ENCODE measurements at places on chromosomes 11 and 22. TPM values are rescaled to one million over a fixed set of nuclear protein-coding genes. Genes with fewer than 3 reads are reported as not detected.

KCNE3 gene
- 10.6 TPM for total RNA-seq

MS4A12 gene
- total RNA-seq: 0.21 TPM

DNA sequence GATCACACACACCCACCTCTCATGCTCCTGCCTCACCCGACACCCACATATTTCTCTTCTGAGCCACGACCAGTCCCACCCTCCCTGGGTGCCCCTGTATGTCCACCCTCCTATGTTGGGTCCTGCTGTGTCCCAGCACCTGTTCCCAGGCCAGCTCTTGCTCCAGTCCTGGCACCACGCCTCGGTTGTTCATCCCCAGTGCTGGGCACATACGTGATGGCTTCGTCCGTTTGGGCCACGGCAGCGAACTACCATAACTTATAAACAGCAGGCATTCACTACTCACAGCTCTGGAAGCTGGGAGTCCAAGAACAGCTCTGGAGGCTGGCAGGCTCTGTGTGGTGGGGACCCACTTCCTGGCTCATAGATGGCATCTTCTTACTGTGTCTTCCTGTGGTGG, 116.9 kb downstream of the BRD1 start:
- DNase-seq: no peak

BDNF gene
- 5.1 TPM for total RNA-seq

DNA sequence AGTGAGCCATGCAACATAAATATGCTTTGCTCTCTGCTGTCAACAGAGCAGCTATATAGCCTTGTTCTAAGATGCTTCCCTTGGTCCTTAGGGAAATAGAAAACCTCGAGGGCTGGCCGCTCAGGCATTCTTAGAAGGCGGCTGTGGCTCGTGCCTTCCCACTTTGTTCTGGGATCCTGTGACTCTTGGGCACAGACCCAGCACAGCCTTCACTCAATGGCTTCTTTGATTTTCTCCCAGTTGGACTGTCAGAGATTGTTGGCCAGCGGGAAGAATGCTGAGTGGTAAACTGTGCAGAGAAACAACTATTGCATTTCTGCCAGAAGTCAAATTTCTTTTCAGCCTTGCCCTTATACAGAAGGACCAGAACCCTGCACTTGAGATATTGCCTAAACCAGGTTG, 9.5 kb upstream of the MICAL2 start:
- no peak for DNase-seq

GRCh38 chr11:80694385-80694784, 1253.6 kb upstream of the TENM4 start:
- DNase-seq: no peak

- DNase-seq: no peak
Measured at GRCh38 chr11:75793966-75794365, 21.0 kb upstream of the UVRAG start.

DNA sequence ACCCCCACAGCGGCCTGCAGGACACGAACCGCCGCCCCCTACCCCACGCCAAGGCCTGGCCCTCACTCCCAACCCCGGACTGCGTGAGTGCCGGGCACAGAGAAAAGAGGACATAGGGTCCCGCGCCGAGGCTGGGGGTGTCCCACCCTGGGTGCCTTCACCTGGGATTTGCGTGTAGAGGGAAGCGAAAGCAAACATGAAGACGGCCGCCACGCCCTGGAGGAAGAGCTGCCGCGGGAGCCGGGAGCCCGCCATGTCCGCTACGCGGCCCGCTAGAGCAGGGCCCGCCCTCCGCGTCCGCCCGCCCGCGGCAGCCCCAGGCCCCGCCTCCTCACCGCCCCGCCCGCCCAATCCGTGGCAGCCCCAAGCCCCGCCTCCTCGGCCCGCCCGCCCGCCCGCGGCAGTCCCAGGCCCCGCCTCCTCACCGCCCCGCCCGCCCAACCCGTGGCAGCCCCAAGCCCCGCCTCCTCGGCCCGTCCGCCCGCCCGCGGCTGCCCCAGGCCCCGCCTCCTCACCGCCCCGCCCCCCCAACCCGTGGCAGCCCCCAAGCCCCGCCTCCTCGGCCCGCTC, at the start of gene LMF2:
LMF2 (minus strand) TSS at position 282 of the 570 bp plus-strand sequence; CDS start at position 255, 27 bp downstream.
- peak; percentile 83 for DNase-seq

MGAT3 gene
- total RNA-seq: 10.2 TPM

GRCh38 chr11:96145163-96145585, 197.8 kb downstream of the MAML2 start:
- no peak for DNase-seq

- no peak for DNase-seq
Measured at GRCh38 chr11:76856106-76856505, 4.6 kb upstream of the ACER3 start.

MMP27 gene
- total RNA-seq: not detected

AMOTL1 gene
- 18.7 TPM for total RNA-seq

GRCh38 chr11:6111673-6112072, 4.2 kb downstream of the OR56B4 start:
- DNase-seq: no peak

GRCh38 chr22:40739721-40740120, 60.4 kb downstream of the MCHR1 start:
- no peak for DNase-seq

- DNase-seq: peak; percentile 24
Measured at GRCh38 chr11:116972691-116973090, 125.5 kb downstream of the SIK3 start.

GRCh38 chr22:45224331-45224730, 16.4 kb downstream of the KIAA0930 start:
- DNase-seq: no peak

DNA sequence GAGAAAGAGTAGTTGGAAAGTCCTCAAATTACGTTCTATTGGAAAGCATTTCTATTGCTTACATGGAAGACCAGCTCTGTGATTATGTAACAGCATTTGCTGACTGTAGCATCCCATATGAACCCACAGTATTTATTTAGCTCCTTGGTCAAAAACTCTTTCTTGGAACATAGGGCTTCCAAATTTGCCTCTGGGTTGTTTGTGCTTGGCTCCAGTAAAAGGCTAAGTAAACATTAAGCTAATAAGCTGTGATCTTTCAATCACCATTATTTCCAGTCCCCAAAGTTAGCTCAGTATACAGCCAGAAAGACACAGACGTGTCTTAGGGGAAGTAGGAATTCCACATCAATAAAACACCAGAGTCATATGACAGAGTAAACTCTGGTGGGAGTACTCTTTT, 668.8 kb downstream of the DLG2 start:
- DNase-seq: no peak

VWCE gene
- 16.9 TPM for total RNA-seq

- no peak for DNase-seq
Measured at GRCh38 chr11:80837051-80837450, 1396.2 kb upstream of the TENM4 start.

GRCh38 chr22:35434061-35434710, 34.2 kb downstream of the MCM5 start:
- DNase-seq: no peak

CABP4 gene
- 0.28 TPM for total RNA-seq

DNA sequence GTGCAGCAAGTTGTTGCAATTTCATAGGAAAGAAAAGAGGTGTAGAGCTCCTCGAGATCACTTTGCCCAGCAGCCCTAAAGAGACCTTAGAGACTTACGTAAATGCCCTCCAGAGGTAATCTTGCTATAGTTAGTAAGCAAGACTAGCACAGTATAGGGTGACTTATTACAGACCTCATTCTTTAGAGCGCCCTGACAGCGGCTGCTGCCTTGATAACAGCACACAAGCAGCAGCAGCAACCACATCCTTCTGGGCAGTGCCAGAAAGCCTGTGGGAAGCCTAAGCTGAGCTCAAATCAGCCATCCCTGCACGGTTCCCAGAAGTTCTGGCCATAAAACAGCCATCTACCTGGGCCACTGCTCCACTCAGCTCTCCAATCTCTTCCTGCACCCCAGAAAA, 22.6 kb upstream of the OR56B1 start:
- no peak for DNase-seq

FEN1 gene
- 89.0 TPM for total RNA-seq

DNA sequence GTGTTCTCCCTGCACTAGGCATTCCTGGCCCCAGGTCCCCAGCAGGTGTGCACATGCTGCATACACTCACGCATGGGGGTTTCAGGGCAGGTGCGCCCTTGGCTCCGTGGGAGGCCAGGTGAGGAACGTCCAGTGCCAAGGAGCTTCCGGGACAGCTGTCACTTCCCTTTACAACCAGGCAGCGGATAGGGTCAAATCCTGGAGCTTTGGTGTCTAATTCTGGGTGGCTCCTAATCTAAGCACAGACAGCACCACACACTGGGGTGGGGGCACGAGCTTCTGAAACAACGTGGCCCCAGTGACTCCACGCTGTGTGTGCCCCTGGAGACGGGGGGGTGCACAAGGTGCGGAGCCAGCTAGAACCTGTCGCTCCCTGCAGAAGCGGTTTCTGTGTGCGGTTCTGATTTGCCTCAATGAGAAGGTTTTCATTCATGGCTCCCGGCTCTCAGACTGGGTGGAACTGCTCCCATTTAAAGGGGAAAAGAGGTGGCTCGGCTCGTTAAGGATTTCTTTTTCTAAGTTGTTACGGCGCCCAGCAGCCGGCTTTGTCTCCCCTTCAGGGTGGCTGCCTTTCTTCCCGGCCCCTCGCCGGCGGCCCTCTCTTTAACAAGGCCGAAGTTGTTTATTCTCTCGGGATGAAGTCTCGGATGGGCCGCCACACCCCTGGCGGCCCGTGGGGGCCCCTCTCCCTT, 5.0 kb downstream of the CCND1 start:
- no peak for DNase-seq

- peak; percentile 84 for DNase-seq
Measured at GRCh38 chr22:38080850-38081635, 2.9 kb downstream of the SLC16A8 start.

DNA sequence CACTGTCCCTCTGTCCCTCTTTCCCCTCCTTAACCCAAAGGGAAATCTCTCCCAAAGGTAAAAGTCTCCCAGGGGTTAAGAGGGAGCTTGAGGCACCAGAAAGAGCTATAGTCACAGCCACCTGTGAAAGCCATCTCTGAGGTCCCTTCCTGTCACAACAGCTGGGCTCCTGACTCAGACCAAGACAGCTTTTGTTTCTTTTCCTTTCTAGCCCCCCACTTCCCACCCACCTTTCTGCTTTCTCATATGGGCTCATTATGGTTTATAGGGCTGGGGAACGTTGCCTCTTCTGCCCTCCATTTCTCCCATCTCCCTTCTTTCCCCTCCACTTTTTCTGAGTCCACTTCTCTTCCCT, 19.1 kb downstream of the MIF start:
- no peak for DNase-seq

AQP11 gene
- total RNA-seq: 1.7 TPM

FJX1 gene
- total RNA-seq: 18.4 TPM

DNA sequence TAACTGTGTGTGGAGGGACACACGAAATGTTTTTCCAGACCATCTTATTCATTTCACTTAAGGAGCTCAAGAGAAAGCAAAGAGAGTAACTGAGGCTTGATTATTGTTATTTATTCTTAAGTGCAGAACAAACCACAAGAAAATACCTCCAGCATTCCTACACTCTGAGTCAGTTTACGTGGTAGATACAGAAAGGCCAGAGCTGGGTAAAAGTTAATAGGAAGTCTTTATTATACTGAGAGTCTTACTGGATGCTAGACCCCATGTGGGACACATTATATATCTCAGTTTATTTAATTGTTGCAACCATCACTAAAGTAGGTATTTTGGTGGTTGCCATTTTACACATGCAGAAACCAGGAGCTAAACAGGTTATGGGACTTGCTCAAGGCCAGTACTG, 261.4 kb upstream of the POU2AF2 start:
- DNase-seq: no peak

- DNase-seq: no peak
Measured at GRCh38 chr11:83680321-83680720, 394.2 kb upstream of the CCDC90B start.

- no peak for DNase-seq
Measured at GRCh38 chr11:104148074-104148473, 15.9 kb downstream of the PDGFD start.

- no peak for DNase-seq
Measured at GRCh38 chr11:75851203-75851602, 36.2 kb downstream of the UVRAG start.

TRIM77 gene
- total RNA-seq: not detected

DNA sequence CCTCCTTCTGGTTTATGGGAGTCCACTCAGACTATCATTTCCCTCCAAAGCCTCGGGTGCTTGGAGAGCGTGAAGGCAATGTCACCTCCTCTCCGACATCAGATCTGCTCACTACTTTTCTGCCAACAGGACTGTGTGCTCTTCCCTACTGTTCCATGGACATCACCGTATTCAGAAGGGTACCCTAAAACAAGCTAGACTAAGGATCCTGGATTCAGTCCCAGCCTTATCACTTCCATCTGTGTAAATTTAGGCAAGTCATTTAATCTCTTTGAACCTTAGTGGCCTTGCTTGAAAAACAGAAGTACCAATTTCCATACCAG, 78.2 kb downstream of the KCNC1 start:
- no peak for DNase-seq
